ENCODE measurements at places on chromosomes 16 and 17. TPM values are rescaled to one million over a fixed set of nuclear protein-coding genes. Genes with fewer than 3 reads are reported as not detected.

The LYRM1 gene
- total RNA-seq, result 47.7 TPM

The NLGN2 gene
- 3.5 TPM for total RNA-seq

The SLFN12 gene
- total RNA-seq, result 22.6 TPM

The TMEM219 gene
- total RNA-seq, result 56.9 TPM

The CCL5 gene
- 973 TPM for total RNA-seq

The NTN3 gene
- not detected for total RNA-seq

The FAM117A gene
- 31.6 TPM for total RNA-seq

Measured in activated CD8-positive, alpha-beta memory T cell treated with anti-CD3 and anti-CD28 coated beads, Interleukin-2, amount 10 ng/mL, durations not matched to agents 7 days and 5 days (primary cell).